ENCODE measurements at places on chromosomes 3 and 15.

GRCh38 chr3:195094191-195094921, 176.6 kb downstream of the XXYLT1 start:
- no peak for DNase-seq

DNA sequence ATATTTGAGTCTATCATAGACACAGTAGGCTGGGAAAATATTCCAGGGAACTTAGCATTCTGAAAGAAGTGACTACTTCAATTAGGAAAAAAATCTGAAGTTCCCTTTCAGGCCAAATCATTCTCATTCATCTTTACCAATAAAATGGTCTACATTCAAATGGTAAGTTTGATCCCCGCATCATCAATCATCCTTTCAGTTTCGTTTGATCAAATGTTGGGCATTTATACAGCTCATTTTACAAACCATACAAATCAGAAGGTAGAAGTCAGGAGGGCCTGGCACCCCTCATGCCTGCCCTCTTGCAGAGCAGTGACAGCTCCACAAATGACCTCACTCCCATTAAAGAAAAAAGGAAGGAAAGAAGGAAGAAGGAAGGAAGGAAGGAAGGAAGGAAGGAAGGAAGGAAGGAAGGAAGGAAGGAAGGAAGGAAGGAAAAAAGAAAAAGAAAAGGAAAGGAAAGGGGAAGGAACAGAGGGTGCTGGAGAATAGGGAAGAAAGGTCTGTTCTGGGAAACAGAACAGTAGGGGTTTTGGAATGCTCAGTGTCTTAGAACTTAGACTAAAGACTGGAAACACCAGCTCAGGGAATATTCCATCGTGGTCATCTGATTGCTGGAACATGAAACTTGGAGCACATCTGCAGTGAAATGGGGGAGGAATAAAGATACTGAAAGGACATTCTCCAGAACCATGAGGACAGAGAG, 86.1 kb downstream of the XXYLT1 start:
- DNase-seq, result no peak

DNA sequence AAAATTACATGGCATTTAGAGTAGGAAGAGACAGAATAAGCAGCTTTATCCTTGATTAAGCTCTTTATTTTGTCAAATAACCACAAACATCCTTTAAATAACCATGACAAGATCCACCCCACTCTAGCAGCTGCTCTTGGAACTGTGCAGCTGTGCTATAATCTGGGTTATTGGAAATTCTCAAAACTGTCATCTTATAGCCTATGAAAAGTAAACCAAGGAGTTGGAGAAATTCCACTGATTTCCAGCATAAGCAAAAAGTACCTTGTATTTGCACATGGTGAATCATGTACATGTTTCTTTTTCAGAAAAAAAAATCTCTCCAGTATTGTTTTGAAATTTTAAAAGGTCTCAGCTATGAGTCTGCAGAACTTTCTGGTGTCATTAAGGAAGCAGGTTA, 88.8 kb upstream of the ABI3BP start:
- no peak for DNase-seq

GRCh38 chr3:38036286-38036685, 2.7 kb upstream of the DLEC1 start:
- DNase-seq, result no peak

GRCh38 chr15:81897057-81897677, 148.7 kb downstream of the MEX3B start:
- no peak for DNase-seq
